NCI-H2029 (cell line): ENCODE measurements at places on chromosomes 5 and 9.

GRCh38 chr9:97749928-97750327 lies 52.8 kb upstream of the XPA start:
- no peak for DNase-seq

DNA sequence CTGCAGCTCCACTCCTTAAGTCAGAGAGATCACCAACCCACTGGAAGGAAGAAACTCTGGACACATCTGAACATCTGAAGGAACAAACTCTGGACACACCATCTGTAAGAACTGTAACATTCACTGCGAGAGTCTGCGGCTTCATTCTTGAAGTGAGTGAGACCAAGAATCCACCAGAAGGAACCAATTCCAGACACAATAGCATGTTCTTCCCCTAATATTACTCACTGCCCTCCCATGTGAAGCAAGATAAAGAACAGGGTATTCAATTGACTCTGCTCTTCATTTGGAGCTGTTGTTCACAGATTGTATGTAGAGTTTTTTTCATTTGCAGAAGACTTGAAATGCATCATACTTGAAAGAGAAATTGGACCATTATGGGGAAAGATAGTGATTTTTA lies 10.8 kb downstream of the SAXO1 start:
- no peak for DNase-seq

DNA sequence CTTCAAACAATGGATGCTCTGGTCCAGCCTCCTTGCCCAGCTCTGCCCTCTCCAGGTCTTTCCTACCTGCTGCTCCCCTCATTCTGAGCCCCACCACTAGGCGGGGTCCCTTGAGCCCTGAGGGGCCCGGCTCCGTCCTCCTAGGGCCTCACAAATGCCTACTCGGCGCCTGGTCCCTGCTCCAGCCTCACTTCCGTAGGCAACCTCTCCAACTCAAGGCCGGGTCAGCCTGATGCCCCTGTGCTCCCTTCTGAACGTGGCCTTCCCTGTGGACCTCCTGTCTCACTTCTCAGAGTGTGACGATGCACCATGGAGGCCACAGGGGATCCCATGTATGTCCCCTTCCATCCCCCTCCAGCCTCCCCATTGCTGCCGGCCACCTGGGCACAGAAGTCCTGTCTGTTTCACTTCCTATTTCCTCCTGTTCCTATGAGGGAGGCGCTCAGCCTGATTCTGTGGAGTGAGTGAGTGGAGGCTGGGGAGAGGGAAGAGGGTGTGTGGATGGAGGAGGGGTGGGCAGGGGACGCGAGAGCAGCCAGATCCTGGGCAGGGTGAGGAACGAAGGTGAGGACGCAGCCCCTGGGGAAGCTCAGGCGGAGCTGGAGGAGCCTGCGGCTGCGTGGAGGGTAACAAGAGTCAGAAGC lies 127.2 kb upstream of the FAM120A start:
- no peak for DNase-seq

- no peak for DNase-seq
These were observed 14.4 kb downstream of the GDNF start for GRCh38 chr5:37825334-37825915.

GRCh38 chr9:32218100-32218767 lies 166.2 kb upstream of the ACO1 start:
- DNase-seq: no peak

GRCh38 chr5:161414037-161414436 lies 132.5 kb downstream of the GABRB2 start:
- DNase-seq: no peak

DNA sequence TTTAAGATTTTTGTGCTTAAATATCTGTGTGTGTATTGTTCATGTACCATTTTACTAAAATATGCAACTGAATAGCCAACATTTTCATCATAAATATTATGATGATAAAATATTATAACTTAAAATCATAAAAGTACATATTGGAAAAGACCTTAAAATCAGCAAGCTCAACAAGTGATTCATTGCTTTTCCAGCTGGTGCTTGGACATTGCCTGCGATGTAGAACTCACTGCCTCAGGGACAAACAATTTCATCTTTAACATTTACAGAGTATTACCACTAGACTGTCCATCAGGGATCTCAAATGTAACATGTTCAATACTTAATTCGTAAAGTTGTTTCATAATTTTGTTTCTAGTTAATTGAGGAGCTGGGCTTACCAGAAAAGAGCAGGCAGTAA lies 17.5 kb upstream of the SMARCA2 start:
- DNase-seq: no peak

DNA sequence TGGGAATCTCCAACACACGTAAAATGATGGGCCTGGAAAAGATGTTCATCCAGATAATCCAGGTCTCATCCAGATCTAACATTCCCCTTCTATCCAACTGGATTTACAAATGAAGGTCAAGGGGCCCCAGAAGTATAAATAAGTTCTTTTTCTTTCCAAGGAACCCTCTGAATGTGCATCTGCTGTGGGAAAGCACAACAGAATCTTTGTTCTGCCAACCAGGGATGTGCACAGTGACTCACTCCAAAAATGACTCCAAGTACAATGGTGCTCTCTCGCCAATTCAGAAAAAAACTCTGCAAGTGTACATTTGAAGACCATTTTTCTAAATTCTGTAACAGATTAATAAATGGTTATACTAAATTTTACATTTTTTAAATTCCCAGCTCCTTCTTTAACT lies 12.4 kb downstream of the RAPGEF6 start:
- DNase-seq: no peak

DNA sequence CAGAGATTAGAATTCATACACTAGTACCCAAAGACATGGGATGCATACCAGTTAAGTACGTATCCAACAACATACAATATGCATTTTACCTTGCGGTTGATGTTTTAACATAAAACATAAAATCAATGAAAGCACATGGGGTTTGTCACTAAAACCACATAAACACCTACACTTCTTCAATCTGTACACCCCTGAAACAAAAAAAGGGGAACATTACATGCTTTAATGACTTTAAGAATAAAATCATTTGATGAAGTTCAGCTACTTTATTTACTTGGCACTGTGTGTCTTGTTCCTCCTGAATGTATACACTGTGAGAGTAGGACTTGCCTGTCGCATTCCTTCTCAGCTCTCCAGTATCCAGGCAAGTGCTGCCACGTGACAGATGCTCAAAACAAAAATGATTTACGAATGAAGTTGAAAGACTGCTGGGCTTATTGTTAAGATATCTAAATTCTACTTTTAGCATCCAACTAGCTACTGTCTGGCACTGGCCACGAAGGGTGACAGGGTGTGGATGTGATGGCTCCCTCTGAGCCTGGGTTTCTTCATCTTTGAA lies 21.0 kb downstream of the TNFSF15 start:
- DNase-seq: no peak

DNA sequence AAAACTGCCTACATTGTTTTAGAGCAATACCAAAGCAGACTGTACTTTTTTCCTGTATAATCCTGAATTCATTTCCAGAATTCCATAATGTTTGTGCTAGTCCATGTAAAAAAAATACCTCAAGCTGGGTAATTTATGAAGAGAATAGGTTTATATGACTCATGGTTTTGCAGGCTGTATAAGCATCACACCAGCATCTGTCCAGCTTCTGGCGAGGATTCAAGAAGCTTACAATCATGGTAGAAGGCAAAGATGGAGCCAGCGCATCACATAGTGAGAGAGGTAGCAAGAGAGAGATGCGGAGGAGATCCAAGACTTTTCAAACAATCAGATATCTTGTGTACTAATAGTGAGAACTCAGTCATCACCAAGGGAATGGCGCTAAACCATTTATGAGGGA lies 280.3 kb upstream of the CDH9 start:
- no peak for DNase-seq

GRCh38 chr5:61866930-61867329 lies 439.1 kb upstream of the KIF2A start:
- DNase-seq: peak; percentile 18

DNA sequence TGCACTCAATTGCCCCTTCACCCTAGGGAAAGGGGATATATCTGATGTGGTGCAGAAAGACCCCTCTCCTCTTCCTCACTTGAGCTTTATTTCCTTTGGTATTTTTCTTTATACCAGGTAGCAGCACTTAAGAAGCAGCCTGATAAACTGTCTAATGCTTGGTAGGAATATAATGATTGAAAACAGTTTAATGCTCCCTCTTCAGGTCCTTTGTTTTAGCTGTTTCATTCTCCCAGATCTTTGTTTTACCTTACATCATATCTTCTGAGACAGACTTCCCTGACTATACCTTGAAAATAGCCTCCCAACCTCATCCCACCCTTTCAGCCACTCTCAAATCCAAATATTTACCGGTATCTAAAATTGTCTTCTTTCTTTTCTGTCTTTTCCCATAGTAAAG lies 87.9 kb downstream of the NUDT12 start:
- DNase-seq: no peak

DNA sequence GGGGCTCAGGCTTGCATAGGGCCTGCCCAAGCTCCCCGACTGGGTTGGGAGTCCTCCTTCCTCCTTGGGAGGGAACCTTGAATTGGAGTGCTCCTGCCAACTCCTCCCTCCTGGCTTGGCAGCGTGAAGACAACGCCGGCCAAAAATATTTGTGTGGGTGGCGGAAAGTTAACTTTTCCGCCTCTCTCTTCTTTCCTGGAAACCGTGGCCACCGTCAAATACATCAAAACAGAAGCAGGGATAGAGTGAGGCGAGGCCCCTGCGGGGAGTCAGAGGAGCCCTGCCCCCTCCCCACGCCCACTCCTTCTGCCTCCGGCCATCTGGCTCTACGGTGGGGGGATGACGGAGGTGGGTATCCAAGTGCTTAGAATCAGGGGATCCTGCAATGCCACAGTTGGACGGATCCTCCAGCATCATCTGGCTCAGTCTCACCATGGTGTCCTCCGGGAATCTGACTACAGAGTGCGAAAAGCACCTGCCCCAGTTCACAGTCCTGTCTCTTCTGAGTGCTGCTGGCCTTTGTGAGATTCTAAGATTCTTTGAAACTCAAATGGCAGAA lies 25.2 kb upstream of the SYNPO start:
- no peak for DNase-seq

- no peak for DNase-seq
These were observed 34.1 kb upstream of the SLC9A3 start for GRCh38 chr5:558326-558725.

- no peak for DNase-seq
These were observed 14.5 kb downstream of the KCNIP1 start for GRCh38 chr5:170518277-170518676.

GRCh38 chr9:137277329-137278041 lies at the start of gene TOR4A:
TOR4A (plus strand) TSS chr9:137277726; CDS start chr9:137278690, 964 bp downstream.
- no peak for DNase-seq

DNA sequence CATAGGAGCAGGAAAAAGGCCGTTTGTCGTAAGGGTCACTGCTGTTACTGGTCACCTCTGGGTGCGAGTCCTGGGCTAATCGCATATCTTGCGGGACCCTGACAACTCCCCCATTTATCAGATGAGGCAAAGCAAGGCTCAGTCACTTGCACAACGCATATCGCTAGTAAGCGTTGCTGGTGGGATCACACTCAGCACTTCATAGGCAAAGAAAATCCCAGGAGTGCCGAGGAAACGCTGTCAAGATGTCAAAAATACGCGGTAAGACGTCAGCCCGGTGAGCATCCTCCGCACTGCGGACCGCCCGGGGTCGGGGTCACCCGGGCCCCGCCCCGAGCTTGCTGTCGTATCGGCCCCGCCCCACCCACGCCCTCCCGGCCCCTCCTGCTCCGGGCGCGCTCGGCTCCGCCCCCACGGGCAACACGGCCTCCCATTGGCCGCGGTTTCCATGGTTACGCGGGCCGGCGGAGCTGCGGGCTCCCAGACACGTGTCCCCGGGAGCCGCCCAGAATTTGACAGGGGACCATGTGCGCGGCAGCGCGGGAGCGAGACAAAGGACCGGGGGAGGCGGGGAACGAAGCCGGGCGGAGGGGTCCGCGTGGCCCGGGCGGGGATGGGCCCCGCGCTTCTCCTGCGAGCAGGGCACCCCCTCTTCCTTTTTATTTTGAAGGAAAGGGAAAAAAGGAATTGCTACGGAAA lies 80.2 kb upstream of the IER5L start:
- DNase-seq: peak; percentile 88
